ENCODE measurements at places on chromosomes 3 and 15.

DNA sequence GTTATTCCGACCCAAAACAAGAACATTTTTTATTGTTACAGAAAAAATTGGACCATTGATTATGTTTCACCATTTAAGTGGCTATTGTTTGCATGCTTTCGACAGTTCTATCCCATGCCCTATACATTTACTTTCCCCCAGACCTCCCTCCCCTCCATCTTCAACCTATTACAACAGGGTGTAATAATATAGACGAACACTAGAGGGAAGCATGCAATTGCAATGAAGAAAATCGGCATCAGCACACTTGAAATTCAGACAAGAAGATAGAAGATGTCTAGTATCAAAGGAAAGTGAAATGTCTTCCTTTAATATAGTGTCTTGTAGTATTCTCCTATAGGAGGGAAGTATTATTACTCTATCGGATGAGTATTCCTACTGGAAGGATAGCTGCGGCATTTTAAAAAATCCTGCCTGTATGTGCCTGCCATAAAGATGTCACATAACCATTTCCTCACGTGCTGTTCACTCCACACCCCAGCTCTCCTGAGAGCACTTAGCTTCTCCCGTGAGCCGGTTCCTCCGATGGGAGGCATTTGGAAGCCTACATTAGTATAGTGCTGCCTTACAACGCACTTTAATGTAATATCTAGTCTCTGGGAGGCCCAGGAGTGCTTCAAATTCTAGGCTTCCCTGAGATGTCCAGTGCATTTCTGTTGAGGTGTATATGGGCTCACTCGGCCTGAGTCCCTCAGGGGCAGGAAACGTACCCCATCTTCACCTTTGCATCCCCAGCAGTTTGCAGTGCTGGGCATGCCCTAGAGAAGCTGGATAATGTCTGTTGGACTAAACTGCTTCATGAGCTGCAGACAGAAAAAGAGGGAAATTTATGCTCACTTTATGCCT lies 17.8 kb upstream of the ERICH6 start:
- DNase-seq = peak; percentile 91

DNA sequence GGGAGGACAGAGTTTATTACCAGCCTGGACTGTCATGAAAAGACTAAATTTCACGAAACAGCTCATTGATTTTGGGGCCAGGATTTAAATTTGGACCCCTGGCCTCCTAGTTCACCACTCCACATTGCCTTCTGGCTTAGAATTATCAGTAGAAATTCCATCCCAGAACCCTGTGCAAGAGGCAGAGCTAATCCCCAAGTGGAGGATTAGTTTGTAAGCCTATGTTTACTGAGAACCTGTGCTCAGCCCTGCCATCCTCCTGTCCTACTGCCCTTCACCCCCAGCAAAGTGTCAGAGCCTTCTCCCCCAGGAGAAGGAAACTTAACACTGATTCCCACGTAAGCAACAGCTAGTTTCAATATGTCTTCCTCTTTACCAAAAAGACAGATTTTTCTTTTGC lies 99.4 kb downstream of the SST start:
- no peak for DNase-seq

DNA sequence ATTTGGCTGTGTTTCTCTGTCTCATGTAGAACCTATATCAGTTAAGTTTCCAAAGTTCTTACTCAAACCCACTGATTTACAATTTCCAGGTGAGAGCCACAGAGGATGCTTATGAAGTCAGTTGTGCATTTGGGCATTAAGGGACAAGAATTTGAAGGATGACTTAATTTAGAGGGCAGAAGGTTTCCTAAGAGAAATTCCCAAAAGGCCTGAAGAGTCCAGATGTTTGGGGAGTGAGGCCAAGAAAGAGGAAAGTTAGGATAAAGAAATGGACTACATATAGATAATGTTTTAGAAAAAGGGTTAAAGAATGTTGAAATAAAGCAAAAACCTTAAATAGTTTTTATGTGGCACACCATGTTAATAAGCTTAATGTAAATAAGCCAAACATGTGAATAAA lies 338.7 kb upstream of the GRM7 start:
- DNase-seq = no peak

GRCh38 chr15:68310178-68310803 lies 32.7 kb downstream of the FEM1B start:
- DNase-seq = no peak

GRCh38 chr15:100973351-100974111 lies 54.4 kb downstream of the LRRK1 start:
- no peak for DNase-seq

DNA sequence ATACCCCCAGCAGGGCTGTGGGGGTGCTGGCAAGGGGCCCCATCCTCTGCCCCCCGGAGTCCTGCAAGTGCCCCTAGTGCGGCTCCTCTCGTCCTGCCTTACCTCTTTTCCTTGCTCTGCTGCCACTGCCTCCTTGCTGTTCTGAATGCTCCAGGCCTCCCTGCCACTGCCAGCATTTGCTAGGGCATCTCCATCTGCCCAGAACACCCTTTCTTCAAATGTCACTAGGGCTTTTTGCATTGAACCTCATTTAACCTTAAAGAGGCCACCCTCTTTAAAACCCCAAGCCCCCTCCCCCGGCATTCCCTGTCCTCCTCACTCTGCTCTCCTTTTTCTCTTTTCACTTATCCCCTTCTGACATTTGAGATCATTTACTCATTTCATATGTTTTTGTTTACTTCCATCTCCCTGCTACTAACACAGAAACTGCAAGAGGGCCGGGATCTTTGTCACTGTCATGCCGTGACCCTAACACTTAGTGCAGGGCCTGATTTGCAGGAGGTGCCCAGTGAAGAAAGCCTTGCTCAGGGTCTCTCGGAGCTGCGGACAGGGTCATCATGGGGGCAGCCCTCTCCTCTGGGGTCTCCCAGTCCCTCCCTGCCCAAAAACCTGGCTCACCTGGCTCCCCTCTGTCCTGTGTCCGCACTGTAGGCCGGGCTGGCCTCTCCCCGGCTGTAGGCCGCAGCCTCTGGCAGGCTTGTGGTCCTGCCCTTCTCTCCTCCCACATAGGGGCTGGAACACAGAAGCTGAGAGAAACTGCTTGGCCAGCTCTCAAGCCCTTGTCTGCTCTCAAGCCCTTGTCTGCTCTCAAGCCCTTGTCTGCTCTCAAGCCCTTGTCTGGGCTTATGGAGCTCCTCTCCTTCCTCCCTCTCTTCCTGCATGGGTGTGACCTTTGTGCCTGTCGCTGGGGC lies at the start of gene ACOX2:
ACOX2 (minus strand) TSS at position 690 of the 911 bp plus-strand sequence. CDS start 2,084 bp downstream, outside the sequence.
- DNase-seq = no peak

DNA sequence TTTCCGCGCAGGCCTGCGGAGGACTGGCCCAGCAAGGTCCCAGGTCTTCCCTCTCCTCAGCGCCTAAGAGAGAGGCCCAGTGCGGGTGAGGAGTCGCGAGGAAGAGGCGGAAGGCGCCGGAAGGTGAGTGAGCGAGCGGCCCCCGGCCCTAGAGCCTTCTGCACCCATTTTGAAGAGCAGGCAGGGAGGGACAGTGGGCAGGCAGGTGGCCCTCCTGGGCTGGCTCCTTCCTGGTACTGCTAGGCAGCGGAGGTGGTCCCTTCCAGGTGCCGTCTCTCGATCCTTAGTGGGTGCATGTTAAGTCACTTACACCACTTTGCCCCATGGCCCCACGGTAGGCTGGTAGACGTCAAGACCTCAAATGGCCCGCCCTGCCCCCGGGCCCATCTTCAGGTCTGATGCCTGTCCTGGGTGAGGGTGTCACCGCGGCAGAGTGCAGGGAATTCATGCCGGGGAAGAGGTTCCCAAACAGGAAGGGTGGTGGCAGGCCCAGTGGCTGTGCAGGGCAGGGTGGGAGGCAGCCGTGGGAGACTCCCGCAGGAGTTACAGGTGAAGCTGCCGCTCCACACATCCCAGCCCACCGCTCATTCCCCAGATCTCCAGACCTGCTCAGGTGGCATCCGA lies 14.4 kb downstream of the PAK6 start:
- no peak for DNase-seq

- no peak for DNase-seq
Observed at GRCh38 chr3:127707851-127708411, 35.2 kb downstream of the ABTB1 start.

DNA sequence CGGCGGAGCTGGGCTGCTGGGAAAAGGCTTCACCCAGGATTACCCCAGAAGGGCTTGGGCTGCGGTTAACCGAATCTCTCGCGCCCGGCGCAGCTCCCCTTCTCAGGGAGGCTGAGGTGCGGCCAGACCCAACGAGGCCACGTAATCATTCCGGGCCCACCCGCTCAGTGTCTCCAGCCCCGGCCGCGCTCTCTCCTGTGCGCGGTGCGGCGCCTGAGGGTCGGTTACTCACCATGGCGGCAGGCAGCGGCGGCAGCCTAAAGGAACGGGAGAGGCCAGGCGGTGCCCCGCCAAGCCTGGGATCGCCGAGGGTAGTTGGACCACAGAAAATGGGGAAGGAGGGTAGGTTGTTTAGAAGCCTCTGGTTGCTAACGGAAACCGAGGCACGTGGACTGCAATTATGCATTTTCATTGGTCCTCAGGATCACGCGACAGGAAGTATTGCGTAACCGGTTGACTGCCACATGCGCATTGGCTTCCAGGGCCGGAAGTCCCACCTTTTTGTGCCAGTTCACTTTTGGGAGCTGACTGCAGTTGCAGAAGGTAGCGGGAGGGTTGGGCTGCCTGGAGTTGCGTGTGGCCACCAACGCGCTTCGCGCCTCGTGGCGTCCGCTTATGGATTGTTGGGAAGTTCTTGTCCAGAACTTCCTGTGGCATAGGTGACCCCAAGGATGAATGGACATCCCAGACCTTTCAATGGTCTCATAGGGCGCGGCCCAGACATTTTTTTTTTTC lies at the start of gene LZTFL1:
LZTFL1 (minus strand) TSS at position 363 of the 735 bp plus-strand sequence; CDS start at position 235, 128 bp downstream.
- DNase-seq = peak; percentile 91

GRCh38 chr3:123025642-123026521 lies 1.7 kb downstream of the SEMA5B start:
- no peak for DNase-seq

GRCh38 chr15:77187751-77188464 lies 117.0 kb upstream of the TSPAN3 start:
- DNase-seq = peak; percentile 67
